ENCODE measurements at places on chromosomes 1 and 21.

- no peak for DNase-seq
These were observed 681 bp downstream of the B4GALT2 start for GRCh38 chr1:43979528-43980254.

DNA sequence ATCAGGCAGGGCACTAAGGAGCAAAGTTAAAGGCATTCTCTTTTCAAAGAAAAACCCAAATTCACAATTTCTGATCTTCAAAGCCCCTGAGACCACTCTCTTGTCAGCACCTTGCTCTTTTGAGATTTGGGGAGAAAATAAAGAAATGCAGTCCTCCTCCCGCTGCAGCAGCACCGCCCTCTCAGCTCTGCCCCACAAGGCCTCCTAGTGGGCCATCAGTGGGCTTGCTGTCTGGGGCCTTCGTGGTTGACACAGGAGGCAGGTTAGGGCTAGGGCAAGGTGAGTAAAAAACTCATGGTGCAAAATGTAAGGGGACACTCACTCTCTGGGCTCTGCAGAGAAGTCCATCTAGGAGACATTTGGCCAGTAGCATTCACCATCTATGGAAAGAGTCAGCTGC is 67.4 kb upstream of the CTTNBP2NL start:
- DNase-seq: no peak

DNA sequence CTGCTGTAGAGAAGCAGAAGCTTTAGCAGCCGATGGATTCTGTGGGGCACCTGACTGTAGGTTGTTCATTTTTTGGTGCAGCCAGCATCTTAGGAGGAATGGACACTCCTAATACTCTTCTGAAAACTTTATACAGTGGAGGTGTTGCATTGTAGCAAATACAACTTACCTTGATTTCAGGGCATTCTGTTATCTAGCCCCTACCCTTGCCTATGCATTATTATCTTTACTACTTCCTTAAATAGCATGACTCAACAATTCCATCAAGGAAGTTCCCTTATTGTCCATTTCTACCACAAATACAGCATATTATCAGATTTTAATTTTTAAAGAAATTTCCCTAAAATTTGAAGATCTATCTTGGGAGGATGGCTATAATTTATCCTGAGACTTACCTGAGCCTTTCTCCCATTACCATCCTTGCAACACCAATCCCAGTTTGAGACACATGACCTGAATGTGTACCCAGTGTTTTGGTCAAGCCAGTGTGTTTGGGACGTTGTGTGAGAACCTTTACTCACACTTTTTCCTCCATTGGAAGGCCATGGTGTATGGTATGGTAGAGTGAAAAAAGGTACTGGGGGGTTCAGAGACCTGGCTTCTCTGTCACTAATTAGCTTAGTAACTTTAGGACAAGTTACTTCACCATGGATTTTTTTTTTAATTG is 9.2 kb downstream of the POU2F1 start:
- DNase-seq: no peak

DNA sequence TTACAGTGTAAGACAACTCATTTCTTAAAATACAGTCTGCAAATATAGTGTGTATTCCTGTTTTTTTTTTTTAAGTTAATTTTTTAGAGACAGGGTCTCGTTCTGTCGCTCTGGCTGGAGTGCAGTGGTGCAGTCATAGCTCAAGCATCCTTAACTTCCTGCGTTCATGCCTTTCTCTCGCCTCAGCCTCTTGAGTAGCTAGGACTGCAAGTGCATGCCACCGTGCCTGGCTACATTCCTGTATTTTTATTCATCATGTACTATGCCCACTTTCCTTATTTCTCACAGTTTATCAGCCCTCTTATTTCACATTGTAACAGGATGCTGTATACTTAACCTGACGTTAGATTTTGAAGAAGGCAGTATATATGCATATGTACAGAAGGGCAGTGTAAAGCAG is 26.7 kb downstream of the MIER1 start:
- DNase-seq: no peak

GRCh38 chr1:234989019-234989418 is 139.6 kb downstream of the TOMM20 start:
- no peak for DNase-seq

Measured in stimulated activated CD8-positive, alpha-beta memory T cell treated with anti-CD3 and anti-CD28 coated beads, Interleukin-4, amount 100 ng/mL, for 24 hours (primary cell).